Stimulated activated effector memory CD8-positive, alpha-beta T cell treated with anti-CD3 and anti-CD28 coated beads, Interleukin-12 subunit alpha, Interleukin-12 subunit beta, amount 100 ng/mL, for 72 hours (primary cell): ENCODE measurements at places on chromosomes 1 and 21.

- no peak for DNase-seq
Observed at GRCh38 chr1:215018555-215018954, 64.0 kb upstream of the KCNK2 start.

DNA sequence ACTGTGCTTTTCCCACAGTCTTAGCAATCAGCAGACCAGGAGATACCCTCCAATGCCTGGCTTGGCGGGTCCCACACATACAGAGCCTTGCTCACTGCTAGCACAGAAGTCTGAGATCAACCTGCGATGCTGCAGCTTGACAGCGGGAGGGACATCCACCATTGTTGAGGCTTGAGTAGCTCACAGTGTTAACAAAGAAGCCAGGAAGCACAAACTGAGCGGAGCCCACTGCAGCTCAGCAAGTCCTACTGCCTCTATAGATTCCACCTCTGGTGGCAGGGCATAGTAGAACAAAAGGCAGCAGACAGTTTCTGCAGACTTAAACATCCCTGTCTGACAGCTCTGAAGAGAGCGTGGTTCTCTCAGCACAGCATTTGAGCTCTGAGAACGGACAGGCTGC, 33.4 kb downstream of the MNDA start:
- DNase-seq = no peak

DNA sequence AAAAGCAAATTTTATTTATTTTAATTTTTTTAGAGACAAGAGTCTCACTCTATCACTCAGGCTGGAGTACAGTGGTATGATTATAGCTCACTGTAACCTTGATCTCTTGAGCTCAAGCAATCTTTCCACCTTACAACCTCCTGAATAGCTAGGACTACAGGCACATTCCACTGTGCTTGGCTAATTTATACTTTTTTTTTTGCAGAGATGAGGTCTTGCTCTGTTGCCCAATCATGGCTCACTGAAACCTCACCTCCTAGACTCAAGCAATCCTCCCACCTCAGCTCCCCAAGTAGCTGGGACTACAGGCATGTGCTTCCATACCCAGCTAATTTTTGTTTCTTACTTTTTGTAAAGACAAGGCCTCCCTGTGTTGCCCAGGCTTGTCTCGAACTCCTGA, 49.5 kb downstream of the DR1 start:
- DNase-seq = no peak

DNA sequence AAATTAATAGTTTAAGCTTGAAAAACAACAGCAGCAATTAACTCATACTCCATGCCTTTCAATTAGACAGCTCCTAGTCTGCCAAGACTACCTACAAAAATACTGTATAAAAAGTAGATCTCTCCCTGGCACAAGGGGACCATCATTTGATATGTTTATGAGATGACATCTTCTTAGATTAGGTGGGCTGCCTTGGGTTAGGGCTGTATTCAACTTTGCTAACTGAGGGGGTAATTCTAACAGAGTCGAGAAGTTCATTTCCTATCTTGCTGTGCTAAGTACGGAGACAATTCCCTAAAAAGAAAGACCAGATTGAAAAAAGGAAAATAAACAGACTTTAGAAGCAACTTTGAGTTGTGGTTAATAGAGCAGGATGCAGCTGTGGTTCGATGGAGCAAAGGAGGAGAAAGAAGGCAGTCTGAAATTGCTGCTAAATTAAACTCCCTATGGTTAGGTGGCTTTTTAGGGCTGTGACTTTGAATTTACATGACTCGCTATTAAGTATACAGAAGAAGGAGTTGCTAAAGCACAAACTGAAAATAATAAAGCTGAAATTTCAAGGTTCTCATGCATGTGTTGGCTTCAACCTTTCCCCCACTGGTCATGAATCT, 75.4 kb downstream of the CDC7 start:
- DNase-seq = no peak

DNA sequence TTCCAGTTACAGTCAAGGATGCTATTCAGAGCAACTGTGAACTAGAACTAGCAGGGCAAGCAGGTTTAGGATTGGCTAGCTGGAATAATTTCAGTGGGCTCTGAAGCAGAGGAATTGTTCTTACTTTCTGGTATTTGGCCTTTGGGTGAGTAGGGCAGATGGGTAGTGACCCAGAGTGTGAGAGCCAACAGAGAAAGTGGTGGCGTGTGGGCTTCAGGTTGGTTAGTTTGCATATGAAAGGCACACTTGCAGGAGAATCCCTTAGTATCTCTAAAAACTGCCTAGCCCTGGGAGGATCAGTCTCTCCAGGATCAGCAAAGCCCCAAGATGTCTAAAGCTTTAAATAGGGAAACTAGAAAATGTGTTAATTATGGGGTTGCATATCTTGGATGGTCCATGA, 67.6 kb upstream of the LRRC8B start:
- no peak for DNase-seq

DNA sequence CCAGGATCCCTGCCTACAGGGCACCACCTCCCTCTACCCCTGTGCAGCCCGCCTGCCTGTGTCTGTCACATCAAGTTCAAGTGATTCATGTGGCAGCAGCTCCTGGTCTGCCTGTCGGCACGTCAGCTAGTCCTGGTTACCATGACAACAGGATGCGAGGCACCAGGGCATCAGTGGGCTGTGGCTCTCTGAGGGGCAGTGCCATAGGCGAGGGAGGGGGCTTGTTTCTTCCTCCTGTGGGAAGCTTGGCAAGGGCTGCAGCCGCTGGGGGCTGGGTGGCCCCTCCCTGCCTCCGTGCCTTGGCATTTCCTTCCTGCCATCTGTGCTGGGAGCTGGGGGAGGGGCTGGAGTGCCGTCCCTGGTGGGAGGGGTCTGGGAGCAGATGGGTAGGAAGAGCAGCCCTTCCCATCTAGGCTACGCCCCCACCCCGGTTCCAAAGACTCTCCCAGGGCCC, 43.1 kb downstream of the FOXO6 start:
- DNase-seq = no peak

- no peak for DNase-seq
Observed at GRCh38 chr1:67339623-67340343, 32.1 kb downstream of the IL12RB2 start.

- DNase-seq = peak; percentile 20
Observed at GRCh38 chr1:207084701-207085180, 3.9 kb upstream of the C4BPB start.

DNA sequence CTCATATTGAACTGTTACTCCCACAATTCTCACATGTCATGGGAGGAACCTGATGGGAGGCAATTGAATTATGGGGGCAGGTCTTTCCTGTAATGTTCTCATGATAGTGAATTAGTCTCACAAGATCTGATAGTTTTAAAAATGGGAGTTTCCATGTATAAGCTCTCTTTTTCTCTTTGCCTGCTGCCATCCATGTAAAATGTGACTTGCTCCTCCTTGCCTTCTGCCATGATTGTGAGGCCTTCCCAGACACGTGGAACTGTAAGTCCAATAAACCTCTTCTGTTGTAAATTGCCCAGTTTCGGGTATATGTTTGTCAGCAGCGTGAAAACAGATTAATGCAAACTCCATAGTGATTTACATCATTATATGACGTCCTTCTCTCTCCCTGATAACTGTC, 759.7 kb upstream of the RGS18 start:
- no peak for DNase-seq

DNA sequence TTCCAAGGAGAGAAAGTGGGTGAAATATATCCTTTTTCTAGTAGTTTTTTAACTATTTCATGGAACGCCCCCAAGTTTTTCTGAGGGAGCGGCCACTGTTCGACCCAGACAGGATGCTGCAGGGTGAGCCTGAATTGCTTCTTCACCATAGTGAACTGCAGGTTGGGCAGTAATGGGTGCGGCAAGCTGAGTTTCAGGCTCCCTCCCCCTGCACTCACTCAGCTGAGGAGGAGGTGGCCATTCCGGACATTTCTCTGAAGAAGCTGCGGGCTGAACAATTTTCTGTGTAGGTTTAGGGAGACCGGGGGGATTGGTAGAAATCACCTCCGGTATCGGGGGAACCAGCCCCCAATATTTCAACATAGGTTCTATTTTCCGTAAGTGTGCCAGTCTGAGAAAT, 8.2 kb downstream of the DAP3 start:
- no peak for DNase-seq

DNA sequence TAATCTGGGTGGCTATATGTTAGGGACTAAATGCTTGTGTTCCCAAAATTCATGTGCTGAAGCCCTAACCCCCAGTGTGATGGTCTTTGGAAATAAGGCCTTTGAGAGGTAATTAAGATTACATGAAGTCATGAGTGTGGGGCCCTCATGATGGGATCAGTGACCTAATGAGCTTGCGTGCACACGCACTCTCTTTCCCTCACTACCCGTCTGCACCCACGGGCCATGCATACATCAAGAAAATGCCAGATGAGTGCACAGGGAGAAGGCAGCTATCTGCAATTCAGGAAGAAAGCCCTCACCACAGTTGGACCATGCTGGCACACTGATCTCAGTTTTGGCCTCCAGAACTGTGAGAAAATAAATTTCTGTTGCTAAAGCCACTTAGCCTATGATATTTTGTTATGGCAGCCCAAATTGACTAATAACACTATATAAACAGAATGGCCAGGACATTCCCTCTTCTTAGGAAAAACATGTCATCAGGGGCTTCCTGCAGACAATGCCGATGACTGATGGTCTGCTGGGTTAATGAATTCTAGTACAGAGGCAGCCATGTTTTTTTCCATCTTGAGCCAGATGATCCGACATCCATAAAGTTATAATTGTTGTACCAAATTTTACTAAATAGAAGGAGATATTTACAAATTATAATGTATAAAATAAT, 18.1 kb upstream of the MYOG start:
- DNase-seq = no peak

DNA sequence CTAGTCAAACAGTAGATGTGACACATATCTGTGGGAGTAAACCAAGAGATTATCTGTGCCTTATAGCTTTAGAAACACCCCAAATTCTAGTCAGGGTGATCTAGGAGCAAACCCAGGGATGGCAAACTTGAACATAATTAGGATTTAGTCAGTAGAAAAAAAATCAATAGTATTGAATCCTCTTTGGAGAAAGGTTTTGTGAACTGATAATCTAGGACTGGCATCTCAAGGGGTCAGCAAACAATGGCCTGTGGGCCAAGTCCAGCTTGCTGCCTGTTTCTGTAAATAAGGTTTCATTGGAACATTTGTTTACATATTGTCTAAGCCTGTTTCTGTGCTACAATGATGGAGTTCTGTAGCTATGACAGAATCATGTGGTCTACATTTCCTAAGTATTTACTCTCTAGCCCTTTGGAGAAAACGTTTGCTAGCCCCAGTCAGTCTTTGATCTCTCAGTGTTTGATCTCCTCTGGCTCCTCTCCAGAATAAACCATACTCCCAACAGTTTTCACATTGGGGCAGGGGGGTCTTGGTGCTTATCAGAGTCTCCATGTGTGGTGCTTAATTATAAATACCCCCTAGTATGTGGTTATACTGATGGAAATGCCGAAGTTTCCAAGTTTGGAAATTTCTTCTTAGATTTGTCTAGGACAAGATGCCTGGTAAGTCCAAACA, 385.8 kb downstream of the NTNG1 start:
- no peak for DNase-seq

DNA sequence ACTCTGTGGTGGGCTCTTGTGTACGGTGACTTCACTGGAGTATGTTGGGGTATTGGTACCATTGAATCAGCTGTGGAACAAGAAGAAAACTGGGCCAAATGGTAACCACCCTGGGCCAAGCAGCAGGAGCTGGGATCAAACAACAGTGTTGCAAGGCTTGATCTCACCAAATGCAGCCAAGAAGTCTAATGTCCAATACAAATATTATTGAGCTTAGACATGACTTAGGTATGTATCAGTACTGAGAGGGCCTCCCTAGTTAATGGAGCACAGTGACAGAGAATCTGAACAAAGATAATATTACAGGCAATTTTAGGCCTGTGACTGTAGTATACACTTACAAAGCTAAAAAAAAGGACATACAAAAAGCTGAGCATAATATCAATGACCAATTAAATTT, 604.8 kb downstream of the PLA2G4A start:
- DNase-seq = no peak

- no peak for DNase-seq
Observed at GRCh38 chr1:158054721-158055120, 61.3 kb downstream of the KIRREL1 start.
